ENCODE measurements at places on chromosomes 11 and 22.
A peak's percentile ranks its signal among the peaks of the same experiment; 100 is the strongest.

DNA sequence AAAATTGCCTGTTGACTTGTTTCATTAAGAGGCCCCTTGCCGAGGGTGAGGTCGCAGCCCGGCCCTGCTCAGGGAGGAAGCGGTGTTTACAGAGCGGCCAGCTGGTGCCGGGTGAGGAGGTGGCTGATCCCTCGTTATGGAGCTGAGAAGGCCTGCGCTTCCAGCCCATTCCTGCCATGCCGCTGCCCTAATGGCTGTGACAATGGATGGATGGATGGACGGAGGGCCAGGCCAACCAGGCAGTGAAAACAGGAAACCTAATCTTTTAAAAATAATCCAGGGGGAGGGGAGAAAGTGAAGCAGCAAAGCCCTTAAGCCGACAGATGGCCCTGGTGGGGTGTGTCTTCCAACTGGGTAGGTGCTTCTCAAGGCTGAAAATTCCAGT, 38.5 kb downstream of the BCR start:
- DNase-seq: no peak

DNA sequence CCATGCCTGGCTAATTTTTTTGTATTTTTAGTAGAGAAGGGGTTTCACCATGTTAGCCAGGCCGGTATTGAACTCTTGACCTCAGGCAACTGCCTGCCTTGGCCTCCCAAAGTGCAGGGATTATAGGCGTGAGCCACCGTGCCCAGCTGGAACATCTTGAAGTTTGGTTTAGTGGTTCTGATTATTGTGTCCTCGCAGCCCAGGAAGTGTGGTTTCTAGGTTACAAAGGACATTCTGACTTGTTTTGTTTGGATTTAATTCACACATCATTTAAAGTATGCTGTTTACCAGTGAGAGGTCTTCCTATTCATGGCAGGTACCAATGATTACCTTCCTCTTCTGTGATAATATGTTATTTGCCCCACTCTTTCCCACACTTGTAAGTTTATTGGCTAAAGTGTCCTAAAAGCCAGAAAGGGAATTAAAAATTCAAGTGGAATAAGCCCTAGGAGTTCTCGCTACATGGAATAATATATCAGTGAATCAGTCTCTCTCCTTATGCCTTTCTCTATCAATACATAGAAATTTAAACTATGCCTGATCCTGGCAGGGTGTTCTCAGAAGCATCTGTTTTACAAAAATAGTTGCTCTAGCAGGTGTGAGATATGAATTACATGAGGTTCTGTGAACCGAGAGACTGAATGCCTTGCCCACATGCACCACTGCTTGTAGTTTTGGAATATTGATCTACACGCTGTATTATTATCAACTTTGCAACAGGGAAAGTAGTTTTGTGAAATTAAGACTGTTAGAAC, 263.1 kb downstream of the DDX10 start:
- no peak for DNase-seq

GRCh38 chr11:102581066-102581465, 44.1 kb downstream of the MMP20 start:
- DNase-seq: no peak

GRCh38 chr22:37045958-37046357, 5.6 kb upstream of the KCTD17 start:
- DNase-seq: peak; percentile 39

DNA sequence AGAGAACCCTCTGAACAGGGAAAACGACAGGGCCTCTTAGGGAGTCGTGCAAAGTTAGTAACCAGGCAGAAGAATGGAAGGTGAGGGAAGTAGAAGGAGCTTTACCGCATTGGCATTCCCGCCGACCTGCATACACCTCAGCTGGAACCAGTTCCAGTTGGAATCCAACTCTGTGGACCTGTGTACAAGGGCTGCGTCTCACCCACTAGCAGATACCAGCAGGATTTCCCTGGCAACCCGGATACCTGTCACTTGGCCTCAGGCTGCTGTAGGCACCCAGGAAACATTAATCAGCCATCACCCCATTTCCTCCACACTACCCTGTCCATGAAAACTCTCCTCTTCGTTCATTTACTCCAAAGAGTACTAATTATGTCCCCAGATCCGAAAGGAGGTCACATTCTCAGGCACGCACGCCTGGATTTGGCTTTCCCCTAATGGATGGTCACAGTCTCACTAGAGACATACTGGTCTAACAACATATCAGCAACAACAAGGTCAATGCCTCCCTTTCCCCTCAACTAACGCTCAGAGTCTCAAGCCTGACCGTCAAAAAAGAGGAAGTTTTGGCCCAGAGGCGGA, 842 bp downstream of the ARFGAP2 start:
- no peak for DNase-seq

GRCh38 chr11:70367071-70367470, 31.3 kb upstream of the CTTN start:
- no peak for DNase-seq

Data from germinal center (tissue), 1 donor.